ENCODE measurements at places on chromosomes 12 and 14.

- DNase-seq, result no peak
Measured at GRCh38 chr14:87971010-87971409, 22.0 kb downstream of the GALC start.

DNA sequence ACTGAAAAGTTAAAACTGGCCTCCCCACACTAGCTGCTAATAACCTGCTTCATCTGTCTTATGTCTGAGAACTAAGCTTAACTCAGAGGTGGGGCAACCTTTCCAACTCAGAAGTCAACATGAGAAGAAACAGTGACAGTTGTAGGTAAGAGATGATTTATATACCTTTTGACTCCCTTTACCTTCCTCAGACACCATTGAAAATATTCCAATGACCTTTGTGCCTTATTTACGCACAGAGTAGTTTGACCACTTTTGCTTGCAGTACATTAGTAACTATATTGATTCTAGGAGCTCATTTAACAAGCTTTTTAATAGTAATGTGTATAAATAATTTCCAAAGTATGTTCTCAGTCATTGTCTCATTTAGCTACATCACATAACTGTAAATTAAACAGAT lies 77.6 kb downstream of the ALX1 start:
- no peak for DNase-seq

GRCh38 chr12:105805730-105806399 lies 332.9 kb downstream of the NUAK1 start:
- no peak for DNase-seq

GRCh38 chr14:76927971-76928700 lies 100.4 kb downstream of the IRF2BPL start:
- no peak for DNase-seq

- no peak for DNase-seq
Measured at GRCh38 chr12:3271146-3271545, 194.0 kb downstream of the TSPAN9 start.

DNA sequence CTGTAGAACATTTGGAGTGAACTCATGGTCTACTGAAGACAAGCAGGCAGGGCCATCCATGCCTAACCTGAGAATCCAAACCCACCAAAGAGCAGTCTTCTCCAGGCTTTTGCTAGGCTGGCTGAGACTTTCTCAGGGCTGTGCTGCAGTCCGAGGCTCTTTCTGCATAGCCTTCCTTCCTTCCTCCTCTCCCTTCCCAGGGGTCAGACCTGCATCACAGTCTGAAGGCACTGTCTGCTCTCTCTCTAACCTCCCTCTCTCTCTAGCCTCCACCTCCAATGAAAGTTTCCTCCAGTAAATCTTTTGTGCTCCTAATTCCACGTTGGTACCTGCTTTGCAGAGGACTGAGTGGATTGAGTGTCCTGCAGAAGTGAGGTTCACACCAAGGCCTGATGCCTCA lies 6.4 kb upstream of the WSCD2 start:
- DNase-seq, result no peak

- DNase-seq, result no peak
Measured at GRCh38 chr14:28300356-28300755, 466.2 kb upstream of the FOXG1 start.

- DNase-seq, result no peak
Measured at GRCh38 chr12:12812618-12813119, 477 bp upstream of the DDX47 start.

DNA sequence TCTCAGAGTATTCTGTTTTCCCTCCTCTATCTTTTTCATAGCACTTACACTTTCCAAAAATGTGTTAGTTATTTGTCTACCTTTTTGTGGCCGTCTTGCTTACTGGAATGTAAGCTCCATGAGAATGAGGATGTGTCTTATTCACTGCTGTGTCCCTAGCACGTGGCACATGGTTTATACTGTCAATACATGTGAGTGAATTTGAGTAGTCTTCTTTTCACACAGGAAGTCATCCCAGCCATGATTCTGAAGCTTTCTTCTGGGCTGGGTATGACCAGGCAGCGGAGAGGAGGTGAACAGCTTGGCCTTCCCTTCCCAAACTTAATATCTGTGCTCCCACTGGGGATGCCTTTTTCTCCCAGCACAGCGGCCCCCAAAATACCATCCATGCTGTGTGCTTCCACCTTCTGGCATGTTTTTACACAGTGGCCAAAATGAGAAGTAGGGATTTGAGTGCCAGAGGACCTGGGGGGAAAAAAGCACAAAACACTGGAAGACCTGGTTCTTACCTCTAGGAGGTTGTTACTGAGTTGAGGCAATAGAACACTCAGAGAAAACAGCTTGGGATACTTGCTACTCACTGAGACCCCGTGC lies 10.3 kb downstream of the PLEKHG3 start:
- DNase-seq, result no peak

All from activated CD8-positive, alpha-beta memory T cell treated with anti-CD3 and anti-CD28 coated beads, Interleukin-2, amount 50 U/mL, for 48 hours (primary cell).